ENCODE measurements at places on chromosomes 1 and 21.

GRCh38 chr1:19044471-19044870 lies 88.0 kb upstream of the IFFO2 start:
- DNase-seq: no peak

GRCh38 chr1:38546636-38547035 lies 312.9 kb downstream of the RRAGC start:
- DNase-seq: no peak

DNA sequence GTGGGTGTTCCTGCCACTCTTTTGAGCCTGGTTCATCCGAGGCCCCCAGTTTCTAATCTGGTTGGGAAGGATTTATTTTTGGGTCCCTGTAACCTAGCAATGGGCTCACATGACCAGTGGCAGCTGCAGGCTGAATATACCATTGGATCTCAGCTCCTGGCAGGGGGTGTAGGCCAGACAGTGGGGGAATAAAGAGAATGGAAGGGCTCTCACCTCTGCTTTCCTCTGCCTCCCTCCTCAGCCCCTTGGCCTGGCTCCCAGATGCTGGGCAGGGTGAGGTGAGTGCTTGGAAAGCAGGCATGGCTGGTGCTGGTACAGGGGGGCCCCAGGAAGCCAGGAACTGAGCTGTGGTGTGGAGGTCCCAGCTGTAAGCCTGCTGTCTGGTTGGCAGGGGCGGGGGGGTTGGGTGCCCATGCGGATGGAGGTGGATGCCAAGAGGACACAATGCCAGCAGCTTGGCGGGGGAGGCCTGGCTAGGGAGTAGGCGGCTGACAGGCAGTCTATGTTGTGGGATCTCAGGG lies 3.6 kb upstream of the GPR61 start:
- DNase-seq: no peak

GRCh38 chr1:210949489-210949888 lies 184.5 kb downstream of the KCNH1 start:
- no peak for DNase-seq

GRCh38 chr1:167766538-167766937 lies 44.8 kb downstream of the MPZL1 start:
- no peak for DNase-seq

GRCh38 chr1:211751438-211751837 lies 76.0 kb upstream of the NEK2 start:
- DNase-seq: peak; percentile 13

- DNase-seq: no peak
These were observed 645.8 kb upstream of the USP24 start for GRCh38 chr1:55860798-55861519.

DNA sequence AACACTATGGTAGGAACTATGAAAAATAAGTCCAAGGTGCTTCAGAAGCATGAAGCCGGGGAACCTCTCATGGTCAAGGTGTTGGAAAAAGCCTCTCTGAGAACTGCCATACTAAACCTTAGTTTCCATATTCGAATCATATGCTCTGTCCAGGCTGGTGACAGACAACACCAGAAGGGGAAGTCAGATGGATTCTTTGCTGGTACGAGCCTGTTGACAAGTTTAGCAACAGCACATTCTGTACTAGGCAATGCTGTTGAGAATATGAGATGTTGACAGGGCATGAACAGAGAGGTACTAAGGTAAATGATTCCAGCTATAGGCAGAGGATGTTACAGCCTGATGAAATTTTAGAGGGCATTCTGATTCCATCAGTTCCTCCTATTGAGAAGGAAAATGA lies 461.3 kb upstream of the ZRANB2 start:
- no peak for DNase-seq

DNA sequence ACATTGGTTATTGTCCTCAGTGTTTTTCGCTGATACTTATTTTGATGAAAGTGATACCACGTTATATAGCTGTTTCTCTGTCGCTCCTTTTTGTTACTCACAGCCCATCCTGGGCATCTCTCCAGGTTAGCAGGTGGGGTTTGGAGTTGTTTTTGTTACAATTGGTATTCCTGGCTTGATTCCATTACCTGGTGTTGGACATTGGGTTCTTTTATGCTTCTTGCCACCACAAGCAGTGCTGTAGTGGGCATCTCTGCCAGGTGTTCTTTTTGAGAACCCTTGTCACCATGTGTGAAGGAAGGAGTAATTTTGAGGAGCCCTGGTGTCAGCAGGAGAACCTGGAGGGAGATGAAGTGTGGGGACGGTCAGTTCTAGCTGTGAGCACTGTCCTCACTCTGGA lies 47.5 kb upstream of the PWP2 start:
- no peak for DNase-seq

GRCh38 chr1:198725090-198725489 lies 86.2 kb downstream of the PTPRC start:
- DNase-seq: no peak

GRCh38 chr21:40902993-40903392 lies 56.0 kb upstream of the DSCAM start:
- no peak for DNase-seq

- no peak for DNase-seq
These were observed 94.3 kb upstream of the EDN2 start for GRCh38 chr1:41578712-41579335.

DNA sequence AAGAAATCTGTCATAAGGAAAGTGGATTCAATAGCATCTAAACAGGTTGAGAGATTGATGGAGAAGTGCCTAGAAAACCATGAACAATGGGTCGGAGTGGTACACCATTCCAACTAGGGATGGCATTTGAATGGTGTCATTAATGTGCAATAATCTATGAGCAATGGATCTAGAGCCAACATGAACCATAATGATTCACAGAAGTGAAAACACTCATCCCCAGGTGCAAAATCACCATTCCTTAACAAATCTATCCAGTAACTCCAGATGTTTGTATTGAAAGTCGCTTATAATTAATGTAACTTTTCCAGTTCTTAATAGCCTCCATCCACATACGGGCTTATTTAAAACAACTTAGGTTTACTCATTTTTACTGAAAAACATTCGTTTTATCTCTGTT lies 201.3 kb upstream of the ADGRL4 start:
- no peak for DNase-seq

DNA sequence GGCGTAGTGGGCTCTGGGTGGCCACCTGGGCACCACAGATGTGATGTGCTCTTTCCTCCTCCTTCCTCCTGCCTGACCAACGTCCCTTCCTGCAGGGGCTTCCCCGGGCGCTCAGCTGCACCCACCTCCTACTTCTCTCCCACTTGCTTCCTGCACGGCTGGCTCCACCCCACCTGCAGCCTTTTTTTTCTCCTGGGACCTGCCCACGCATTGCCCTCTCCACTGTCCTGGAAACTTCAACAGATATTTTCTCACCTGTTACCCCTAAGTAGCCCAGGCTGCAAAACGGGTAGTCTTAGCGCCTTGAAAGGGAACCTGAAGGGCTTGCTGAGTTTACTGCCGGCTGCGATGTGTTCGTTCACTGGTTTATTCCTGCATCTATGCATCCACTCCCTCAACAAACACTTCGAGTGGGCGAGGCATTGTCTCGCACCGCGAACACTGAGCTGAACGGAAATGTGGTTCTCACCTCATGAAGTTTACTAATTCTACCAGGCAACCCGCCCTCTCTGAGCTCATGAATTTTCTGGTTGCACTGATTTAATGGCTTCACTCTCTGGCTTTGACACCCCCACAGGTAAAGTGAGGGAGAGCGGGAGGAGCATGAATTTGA lies 23.6 kb downstream of the ZBTB18 start:
- DNase-seq: peak; percentile 37

DNA sequence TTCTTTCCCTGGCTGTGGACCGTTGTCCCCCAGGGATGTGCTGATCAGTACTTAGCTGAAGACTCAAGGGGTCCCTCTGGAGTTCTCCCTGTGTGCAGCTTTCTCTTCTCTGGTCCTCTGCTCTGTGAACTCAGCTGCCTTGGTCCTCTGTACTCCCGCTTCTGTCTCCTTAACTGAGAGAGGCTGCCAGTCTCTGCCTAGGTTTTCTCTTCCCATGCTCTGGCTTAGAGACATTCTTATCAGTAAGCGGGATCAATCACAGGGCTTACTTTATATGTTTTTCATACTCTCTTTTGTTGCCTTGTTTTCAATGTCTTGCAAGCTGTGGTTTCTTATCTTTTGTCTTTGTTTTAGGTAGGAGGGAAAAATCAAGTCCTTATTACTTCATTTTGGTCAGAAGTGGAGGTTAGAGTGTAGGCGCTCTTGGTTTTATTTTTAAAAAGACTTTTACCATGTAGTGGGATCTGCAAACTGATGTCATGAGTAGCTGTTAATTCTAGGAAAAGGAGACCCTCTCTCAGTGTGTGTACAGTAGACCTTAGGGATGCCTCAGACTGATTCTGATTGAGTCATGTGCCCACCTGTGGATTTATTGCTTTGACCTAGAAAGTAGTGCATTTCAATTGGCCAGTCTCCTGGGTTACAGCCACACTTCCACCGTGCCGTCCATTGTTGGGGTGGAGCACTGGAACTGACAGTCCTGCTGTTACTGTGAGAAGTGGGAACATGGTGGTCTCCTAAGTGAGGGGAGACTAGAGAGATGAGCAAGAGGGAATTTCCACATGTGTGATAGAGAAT lies 46.6 kb downstream of the TTC3 start:
- DNase-seq: no peak

DNA sequence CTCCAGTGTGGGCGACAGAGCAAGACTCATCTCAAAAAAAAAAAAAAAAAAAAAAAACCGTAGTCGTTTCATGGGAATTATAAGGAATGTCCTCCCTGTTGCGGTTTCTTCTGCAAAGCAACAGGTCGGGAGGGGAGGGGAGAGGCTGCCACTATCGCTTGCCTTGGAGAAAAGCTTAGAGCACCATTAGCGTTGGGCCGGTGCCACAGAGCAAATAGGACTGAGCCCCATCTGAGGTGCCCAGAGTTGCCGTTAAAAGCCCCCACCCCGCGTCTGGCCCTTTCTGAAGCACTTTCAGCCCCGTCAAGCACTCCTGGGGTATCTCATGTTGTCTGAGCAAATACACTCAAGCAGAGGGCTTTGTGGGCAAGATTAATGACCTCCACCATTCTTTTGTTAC lies 2.2 kb downstream of the RIPPLY3 start:
- DNase-seq: no peak

DNA sequence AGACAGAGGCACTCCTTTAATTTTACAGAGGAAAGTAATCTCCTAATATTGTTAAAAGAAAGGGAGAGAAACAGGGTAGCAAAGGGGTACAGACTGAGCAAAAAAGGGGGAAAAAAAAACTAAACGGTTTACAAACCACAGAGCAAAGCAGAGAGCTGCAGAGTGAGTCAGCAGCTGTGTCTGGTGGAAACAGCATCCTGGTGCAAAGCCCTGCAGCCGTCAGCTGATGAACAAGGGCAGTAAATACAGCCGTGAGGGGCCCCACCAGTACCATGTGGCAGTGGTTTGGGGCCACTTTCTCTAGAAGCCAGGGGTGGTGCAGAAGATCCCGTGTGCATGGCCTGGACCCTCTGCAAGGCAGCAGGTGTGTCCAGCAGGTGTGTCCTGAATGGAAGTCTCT lies 111.3 kb downstream of the ERG start:
- DNase-seq: peak; percentile 53

- DNase-seq: no peak
These were observed 7.7 kb upstream of the PAFAH2 start for GRCh38 chr1:26005434-26006105.

DNA sequence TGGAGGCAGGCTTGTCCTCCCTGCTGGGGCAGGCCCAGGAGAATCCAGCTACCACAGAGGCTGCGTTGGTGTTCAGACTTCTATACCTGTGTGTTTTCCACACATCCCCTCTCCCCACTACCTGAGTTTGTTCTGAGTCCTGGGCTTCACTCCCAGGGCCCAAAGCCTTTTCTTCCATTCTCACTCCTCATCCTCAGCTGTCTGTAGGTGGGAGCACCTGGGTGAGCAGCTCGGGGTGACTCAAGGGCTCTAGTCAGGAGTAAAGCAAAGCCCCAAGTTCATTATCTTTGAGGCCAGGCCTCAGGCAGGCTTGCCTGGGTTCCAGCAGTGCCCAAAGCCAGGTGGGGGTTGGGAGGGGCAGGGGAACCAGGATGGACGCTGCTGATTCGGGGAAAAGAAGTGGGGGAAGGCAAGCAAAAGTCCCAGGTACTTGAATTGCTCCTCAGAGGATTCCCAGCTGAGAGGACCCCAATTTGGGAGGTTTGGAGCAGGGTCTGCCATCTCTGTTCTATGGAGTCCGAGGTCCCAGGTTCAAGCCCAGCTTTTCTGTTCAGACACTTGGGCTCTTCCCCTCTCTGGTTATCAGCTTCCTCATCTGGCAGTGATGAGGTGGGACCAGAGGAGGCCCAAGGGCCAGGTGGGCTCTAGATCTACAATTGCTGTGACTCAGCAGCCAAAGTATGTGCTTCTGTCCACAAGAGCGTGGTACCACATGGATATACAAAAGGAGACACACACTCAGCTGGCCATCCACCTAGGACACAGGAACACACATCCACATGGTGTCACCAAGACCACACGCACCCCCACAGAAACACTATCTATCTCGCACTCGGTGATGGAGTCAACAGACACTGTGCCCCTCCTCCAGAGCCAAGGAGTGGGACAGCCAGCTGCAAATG lies 5.8 kb upstream of the PTPN7 start:
- no peak for DNase-seq
